ENCODE measurements at places on chromosomes 3 and 15.

- no peak for DNase-seq
Observed at GRCh38 chr3:32551087-32551486, 19.6 kb downstream of the DYNC1LI1 start.

DNA sequence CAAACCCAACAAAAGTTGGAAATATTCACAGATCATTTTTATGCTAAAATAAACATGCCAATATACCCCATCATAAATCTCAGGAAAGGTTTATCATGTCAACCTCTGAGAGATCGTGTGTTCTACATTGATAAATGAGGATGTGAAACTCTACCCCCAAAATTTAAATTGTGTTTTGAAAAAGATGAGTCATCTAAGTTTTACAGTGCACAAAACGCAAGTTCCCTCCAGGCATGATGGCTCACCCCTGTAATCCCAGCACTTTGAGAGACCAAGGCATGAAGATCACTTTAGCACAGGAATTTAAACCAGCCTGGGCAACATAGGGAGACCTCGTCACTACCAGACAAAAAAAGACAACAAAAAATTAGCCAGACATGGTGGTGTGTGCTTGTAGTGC is 1487.0 kb upstream of the GBE1 start:
- DNase-seq = no peak

- DNase-seq = no peak
Observed at GRCh38 chr3:49747792-49748480, 24.2 kb upstream of the GMPPB start.

- no peak for DNase-seq
Observed at GRCh38 chr3:13479332-13479581, 849 bp upstream of the HDAC11 start.

GRCh38 chr3:192435241-192435640 is 292.1 kb downstream of the FGF12 start:
- no peak for DNase-seq

GRCh38 chr3:177811112-177811511 is 613.8 kb upstream of the TBL1XR1 start:
- DNase-seq = no peak

DNA sequence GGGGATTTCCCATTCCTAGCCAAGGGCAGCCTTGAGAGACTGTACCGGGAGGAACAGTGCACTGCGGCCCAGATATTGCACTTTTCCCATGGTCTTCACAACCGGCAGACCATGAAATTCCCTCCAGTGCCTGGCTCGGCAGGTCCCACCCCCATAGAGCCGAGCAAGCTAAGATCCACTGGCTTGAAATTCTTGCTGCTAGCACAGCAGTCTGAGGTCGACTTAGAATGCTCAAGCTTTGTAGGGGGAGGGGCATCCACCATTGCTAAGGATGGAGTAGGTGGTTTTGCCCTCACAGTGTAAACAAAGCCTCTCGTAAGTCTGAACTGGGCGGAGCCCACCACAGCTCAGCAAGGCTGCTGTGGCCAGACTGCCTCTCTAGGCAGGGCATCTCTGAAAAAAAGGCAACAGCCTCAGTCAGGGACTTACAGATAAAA is 156.3 kb downstream of the FRMD5 start:
- no peak for DNase-seq

DNA sequence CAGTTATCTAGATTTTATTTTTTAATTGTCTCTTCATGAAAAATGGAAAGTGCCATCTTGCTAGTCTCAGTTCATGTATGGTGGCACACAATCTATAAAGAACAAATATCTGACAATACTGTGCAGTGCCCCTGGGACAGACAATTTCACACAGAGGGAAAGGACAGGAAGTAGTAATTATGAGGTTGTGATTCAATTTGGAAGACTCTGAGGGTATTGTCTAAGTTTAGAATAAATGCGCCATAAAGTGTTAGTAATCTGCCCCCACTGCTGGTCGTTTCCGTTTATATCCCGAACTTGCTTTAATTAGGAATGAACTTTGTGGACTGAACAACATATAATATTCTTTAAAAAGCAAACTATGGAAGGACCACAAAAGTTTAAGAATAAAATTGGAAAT is 196.4 kb upstream of the SLC24A5 start:
- DNase-seq = no peak

- no peak for DNase-seq
Observed at GRCh38 chr15:89402518-89402805, 67.8 kb upstream of the POLG start.

DNA sequence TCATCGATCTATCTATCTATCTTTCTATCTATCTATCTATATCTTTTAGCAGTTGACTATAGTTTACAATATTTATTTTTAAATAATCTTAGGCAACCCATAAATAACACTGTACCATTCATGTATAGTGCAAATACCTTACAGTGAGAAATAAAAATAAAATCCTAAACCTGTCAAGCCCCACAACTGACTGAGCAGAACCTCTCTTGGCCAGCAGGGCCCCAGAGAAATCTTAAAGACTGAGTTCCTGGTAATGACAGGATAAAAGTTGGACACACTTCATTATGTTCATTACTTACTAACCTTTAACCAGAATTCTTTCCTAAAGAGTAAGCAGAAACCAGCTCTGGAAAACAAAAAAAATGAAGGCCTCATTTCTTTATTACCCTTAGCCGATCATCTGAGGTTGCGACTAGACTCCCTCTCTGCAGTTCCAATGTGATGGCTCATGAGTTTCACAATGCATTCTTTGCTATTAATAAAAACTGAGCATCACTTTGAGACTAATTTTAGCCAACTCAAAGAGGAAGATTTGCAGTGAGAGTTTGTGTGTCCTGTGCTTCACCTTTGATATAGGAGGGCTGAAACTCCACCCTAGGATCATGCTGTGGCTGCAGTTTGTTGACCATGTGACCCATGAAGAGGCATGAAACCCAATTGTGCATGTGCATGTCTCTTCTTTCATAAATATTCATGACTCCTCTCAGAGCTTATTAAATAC is 1072.0 kb downstream of the NSUN3 start:
- no peak for DNase-seq

- no peak for DNase-seq
Observed at GRCh38 chr15:61558172-61559136, 329.4 kb upstream of the RORA start.

- no peak for DNase-seq
Observed at GRCh38 chr15:52710708-52711389, 31.7 kb upstream of the ATOSA start.

- no peak for DNase-seq
Observed at GRCh38 chr3:184496933-184497332, 64.7 kb upstream of the EPHB3 start.

DNA sequence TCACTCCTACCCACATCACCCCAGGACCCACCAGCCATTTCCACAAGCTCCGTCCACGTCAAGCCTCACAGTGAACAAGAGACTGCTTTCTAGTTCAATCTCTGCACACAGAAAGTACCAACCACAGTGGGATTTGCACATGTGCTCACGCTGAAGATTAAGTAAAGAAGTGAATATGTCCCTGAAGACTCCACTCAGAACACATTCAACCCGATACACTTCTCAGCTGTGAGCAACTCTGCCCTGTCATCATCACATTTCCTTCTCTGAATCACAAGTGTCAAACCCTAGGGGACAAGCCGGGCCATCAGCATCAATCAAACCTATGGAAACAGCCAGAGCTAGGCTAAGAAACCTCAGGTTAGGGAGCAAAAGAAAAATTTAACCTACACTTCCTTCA is 1.9 kb downstream of the STIMATE start:
- DNase-seq = no peak

- no peak for DNase-seq
Observed at GRCh38 chr3:10238345-10239183, 9.7 kb upstream of the TATDN2 start.

- no peak for DNase-seq
Observed at GRCh38 chr3:10145685-10146084, 4.1 kb downstream of the VHL start.

DNA sequence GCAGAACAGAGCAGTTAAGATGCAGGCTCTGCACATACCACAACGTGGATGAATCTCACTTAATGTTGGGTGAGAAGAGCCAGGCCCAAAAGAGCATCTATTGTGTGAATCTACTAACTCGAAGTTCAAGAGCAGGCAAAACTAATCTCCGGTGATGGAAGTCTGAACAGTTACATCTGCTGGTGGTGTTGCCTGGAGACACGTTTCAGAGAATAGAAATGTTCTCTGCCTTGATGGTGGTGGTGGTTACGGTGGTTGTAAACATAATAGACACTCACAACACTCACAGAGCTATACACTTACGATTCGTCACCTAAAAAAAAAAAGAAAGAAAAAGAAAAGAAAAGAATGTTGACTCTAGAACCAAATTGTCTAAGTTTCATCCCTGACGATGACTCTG is 86.8 kb downstream of the LIPC start:
- DNase-seq = no peak

- no peak for DNase-seq
Observed at GRCh38 chr15:57609805-57610529, 18.3 kb downstream of the MYZAP start.

GRCh38 chr3:72818905-72819304 is 29.3 kb downstream of the SHQ1 start:
- DNase-seq = no peak

DNA sequence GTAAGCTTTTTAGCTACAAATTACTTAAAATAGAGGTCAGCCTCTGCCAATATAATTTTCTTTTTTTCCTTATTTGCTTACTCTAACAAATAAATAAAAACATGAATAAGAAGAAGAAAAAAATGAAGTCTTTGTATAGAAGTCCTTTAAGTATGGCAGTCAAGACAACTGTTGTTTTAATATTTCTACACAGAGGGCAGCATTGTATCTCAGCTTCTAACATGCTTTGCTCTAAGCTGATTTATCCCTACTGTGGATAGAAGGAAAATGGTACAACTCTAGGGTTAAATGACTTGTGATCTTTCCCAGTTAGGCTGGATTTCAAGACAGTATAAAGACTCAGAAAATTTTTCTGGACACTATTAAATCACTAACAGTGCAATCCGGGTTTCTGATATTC is 104.3 kb upstream of the MEIS2 start:
- no peak for DNase-seq

- DNase-seq = no peak
Observed at GRCh38 chr3:4778119-4778518, 201.1 kb upstream of the BHLHE40 start.

DNA sequence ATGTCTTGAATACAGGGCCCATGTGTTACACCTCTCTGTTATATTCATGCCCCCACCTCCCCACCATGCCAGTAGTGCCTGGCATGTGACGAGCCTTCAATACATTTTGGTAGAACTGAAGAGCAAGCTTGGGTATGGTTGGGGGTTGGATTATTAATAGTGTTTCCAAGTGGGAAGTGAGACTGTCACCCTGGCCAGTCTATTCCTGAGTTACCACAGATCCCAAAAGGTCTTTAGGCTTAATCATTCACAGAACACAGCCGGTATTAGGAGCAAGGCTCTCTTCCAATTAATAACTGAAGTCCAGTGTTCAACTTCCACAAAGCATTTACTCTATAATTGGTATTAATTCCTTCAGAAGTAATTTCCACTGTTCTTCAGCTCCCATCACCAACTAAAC is 231.9 kb upstream of the LRTM1 start:
- no peak for DNase-seq

- no peak for DNase-seq
Observed at GRCh38 chr3:46901061-46901460, 23.5 kb downstream of the PTH1R start.

DNA sequence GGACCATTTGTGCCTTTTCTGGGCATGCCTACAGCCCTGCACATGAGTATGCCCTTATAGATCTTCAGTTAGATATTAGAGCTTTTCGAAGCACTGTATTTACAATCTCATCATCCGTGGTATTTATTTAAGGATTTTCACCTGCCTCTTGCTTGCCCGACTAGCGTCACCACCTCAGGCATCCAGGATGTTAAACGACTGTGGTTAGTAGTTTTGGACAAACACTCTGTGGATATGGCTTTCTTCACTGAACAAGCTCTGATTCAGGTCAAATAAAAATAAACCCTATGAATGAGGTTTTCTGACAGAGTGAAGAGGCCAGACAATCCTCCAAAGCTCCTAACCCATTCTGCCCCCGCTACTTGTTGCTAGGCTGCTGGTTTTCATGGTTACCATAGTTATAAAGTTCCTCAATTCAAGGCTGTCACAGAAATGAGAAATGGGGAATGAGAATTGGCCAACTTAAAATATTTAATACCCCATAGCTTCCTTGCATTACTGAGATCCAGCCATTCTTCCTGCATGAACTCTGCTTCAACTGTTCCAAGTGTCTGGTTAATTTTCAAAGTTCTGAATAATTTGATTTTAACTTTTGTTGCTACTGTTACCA is 440.1 kb downstream of the GABRG3 start:
- DNase-seq = no peak

DNA sequence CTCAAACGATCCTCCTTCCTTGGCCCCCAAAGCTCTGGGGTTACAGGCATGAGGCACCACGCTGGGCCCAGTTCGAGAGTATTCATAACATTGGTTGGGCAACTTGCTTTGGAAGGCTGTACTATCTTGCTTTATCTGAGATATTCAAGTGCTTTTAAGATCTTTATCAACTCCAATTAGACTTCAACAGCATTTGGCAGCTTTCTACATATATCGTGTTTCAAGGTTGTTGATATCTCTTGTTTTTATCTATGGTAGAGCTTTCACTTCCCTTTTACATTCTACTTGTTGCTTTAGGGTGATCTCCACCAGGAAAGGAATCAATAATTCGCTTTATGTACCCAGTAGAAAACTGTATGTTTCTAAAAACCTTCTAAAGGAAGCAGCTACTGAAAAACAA is 395.3 kb downstream of the IL5RA start:
- no peak for DNase-seq

DNA sequence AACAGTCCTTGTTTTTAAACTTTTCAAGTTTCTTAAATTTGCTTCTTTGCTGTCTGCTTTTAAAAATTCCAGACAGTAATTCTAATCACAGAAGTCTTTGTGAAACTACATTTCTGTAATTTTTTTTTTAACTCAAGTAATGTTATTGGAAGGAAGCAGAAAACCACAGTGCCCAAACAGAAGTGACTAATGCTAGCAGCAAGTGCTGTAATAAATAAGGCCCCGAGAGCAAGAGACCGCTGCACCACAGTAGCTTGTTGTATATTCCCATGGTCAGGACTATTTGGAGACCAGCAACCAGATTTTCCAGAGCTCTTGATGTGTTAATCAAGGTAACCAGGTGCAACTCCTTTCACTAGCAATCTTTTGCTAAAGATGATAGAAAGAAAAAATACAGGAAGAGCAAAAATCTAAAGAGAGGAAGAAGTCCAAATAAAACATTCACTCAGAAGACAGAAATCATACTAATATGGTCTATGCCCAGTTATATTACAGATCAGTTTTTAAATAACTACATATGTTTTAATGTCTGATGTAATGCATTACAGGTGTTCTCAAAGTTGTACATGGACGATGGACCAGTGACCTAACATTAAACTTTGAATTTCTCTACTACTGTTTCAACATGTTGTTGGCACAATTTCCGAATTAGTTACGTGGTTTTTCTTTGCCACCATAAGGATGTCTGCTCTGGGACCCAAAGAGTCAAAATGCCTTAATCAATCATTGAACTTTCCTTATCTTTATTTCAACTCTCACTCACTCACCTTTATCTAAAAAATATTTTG is 36.4 kb downstream of the WWTR1 start:
- DNase-seq = no peak

- DNase-seq = no peak
Observed at GRCh38 chr3:8741581-8742261, 8.1 kb downstream of the CAV3 start.
